ENCODE measurements at places on chromosomes 7 and 10.

DNA sequence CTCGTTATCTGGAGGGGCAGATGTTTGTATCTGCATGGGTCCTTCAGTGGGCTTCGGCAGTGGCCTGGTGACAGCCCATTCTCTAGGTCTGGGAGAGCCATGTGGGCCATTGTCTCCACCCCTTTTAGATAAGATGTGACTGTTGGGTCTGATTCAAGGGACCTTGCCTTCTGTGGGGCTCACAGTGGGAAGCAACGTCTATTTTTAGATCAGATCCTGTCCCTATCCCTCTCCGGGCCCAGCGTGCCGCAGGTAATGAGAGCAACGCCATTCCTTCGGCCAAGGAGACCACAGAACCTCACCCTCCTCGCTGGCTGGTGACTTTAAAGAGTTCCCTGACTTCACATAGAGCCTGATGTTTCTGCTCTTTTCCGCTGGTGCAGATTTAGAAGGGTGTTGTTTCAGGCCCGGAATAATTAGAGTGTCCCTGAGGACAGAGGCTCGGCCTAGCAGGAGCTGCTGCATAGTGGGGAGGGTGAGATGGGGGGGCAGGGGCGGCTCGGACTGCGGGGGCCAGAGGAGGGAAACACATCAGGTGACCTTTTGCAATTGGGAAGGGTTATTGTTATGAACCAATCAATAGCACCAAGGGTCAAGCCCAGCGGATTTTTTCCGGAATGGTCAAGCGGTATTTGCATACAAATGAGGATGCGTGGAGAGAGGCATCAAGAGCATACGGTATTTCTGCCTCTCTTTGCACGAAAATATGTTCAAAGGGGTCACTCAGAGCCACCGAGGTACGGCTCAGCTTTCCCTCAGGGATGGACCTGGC lies 503.0 kb upstream of the FOXK1 start:
- DNase-seq, result no peak

DNA sequence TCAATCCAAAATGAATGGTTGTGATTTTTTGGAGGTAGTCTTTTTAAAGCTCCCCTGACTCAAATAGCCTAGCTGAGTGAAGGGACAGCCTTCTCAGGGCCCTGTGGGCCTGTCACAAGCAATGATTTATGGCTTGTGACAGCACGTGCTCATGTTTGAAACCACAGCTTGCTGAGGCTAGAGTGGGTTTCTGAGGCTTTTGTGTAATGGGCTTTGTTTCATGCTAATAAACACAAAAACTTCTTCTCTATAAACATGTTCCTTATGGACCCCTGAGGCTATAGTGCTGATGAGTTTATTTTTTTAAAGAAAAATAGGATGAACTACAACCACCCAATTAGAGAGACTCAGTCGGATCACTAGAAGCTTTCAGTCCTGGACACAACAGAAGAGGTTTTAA lies 36.1 kb upstream of the BET1 start:
- DNase-seq, result no peak

DNA sequence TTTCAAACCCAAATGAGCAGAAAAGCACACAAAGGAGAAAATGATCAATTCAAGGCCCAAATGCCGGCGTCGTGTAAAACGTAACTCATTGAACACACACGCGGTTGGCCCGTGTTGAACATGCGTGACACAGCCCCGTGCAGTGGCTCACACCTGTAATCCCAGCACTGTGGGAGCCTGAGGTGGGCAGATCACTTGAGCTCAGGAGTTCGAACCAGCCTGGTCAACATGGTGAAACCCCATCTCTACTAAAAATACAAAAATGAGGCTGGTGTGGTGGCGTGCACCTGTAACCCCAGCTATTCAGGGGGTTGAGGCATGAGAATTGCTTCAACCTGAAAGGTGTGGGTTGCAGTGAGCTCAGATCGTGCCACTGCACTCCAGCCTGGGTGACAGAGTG lies 156.7 kb upstream of the KLF6 start:
- DNase-seq, result no peak

GRCh38 chr10:132606536-132607316 lies 69.1 kb downstream of the INPP5A start:
- no peak for DNase-seq

DNA sequence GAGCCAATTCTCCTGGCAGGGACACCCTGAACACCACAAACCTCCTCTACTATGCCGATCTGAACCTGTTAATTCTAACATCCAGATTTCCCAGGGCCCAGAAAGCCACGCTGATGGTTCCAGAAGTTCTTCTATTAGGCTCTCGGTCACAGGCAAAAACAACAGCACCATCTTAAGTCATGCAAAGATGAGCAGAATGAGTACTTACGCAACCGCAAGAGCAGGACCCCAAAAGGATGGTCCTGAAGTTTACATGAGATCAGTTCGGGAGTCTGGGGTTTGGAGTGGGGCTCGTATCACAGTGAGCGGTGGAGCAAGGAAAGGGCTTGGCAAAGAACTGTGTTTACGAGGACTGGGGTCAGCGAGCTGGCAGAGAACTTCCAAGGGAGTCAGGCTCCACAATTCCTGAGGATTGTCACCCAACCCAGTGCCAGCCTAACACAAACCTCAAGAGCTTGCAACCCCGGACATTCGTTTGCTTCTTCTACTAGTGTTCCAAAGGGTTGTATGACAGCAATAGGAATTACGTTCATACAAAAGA lies 532.6 kb downstream of the TNS3 start:
- DNase-seq, result no peak

DNA sequence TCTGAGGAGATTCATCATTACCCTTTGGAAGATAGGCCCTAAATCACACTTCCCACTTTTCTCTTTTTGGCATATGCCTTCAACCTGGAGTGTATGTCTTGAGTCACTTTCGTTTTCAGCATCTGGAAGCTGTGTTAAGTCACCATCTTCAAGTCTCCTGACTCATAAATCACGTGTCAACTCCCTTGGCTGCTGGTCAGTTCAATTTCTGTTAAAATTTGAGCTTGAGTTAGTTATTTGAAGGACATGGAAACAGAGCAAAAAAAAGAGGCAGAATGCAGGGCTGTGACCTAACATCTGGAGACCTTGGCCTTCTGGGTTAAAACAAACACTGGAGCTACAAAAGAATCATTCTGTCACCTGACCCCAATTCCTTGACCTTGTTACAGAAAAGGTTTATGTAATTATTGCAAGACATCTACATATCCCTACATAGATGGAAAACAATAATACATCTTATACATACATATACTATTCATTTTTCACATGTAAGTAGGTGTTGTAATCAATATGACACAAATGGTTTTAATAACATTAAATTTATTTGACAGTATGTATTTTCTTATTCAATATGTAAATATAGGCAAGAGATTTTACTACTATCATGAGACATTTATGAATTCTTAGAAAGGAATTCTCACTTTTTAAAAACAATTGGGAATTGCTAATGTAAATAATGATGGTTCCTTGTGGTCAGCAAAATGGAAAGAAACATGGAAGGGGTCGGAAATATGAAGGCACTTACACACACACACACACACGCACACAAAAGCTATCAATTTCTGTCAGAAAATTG lies 169.7 kb upstream of the PHYHIPL start:
- no peak for DNase-seq

All from activated T-cell treated with anti-CD3 and anti-CD28 coated beads for 24 hours (primary cell).